CD4-positive, alpha-beta T cell treated with Interleukin-6 at 100 ng/mL for 8 hours (primary cell): ENCODE measurements at places on chromosomes 4 and X.

- no peak for DNase-seq
Measured at GRCh38 chrX:107348051-107348450, 101.4 kb upstream of the FRMPD3 start.

DNA sequence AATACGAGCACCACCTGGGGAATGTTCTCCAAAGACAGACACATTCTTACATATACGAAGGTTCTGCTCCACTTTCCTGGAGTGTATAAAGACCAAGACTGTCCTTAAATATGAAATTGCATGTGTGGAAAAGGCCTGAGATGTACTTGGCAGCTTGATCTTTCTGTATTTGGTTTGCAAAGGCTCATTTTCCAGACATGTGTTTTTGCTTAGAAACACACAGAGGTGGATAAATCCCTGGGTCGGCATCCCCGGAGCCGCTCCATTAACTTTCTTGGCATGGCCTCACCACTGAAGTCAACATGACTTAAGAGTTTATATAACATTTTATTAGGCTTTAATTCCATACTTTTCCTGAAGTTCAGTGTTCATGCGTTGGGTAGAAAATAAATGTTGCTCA, 239.4 kb downstream of the LDB2 start:
- no peak for DNase-seq

GRCh38 chr4:66636349-66636748, 909.0 kb downstream of the CENPC start:
- no peak for DNase-seq

GRCh38 chrX:71367396-71367795, 1.2 kb downstream of the TAF1 start:
- no peak for DNase-seq
